ENCODE measurements at places on chromosomes 5 and 9.

GRCh38 chr5:145840458-145841132, 5.5 kb upstream of the PRELID2 start:
- no peak for DNase-seq

DNA sequence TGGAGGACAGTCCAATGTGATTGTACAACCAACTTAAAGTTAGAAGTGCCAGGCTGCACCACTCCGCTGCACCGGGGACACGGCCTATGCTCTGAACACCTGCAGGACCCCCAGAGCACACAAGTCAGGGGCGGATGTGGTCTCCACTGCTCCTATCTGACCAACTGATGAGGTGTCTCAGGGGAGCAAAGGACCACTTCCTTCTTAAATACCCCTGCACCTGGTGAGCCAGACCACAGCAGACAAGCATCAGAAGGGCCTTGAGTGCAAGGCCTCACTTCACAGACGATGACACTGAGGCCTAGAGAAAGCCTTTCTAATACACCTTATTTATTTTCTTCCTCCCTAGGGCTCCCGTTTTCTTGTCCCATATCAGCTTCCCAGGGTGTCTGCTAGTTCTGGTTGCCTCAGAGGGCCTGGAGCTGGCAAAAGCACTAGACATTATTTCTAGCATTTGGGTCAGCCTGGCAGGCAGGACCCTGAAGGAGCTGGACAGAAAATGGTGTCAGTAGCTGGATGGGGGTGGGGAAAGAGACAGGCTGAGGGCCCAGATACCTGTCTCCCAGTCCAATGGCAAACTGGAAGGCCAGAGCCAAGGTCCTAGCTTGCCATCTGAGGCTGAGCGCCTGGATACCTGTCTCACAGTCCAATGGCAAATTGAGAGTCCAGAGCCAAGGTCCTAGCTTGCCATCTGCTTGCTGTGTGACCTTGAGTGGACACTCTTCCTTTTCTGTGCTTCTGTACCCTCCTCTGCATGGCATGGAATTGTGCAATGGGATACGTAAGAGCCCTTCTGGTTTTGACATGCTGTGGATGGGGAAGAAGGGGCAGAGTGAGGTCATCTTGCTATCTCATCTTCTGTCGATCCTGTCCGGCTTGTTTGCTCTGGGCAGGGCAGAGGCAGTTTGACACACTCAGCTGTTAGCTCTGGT, 9.0 kb downstream of the CCDC69 start:
- DNase-seq: peak; percentile 49

DNA sequence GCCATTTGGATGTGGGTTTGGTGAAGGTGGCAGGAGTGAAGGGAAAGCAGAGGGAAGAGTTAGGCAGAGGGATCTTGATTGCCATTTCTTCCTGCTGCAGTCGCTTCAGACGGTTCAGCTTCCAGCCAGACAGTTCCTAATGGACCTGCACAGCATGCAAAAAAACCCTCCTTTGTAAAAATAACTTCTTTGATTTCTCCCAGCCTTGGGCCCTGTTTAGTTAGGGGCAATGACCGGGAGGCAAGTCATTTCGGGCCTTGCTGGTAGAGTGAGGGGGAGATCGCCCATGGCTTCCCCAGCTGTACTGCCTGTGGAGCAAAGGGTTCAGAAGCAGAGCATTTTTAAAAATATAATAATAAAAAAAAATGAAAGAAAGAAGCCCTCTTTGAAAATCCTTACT, 67.2 kb upstream of the TLE1 start:
- no peak for DNase-seq

DNA sequence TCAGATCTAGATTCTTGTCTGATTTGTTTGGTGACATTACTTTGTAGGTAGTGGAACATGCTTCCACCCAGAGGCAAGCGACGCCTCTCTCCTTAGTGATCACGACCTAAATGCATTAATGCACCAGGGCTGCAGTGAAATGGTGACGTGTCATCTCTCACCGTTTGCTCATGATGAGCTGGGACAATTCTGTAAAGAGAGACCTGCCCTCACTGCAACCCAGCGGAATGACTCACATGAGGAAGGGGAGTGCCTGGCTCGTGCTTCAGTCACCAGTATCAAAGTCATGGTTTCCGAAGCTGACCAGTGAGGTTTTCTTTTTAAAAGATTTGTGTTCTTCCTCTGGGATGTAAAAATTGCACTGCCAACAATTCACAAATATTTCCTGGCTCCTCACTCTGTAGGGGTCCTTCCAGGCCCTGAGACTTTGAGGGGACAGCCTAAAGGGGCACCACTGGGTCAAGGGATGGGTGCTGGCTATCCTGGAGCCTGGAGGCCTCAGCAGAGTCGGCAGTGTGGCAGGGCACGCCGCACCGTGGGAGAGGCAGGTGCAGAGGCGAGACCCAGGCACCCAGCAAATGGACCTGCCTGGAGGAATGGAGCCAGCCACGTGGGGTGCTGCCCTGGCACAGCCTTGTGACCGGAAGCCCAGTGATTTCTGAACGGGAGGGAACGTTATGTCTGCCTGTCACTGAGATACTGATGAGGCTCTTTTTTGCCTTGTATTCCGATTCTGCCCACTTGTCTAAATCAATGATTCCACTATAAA, 17.3 kb downstream of the QSOX2 start:
- DNase-seq: no peak

DNA sequence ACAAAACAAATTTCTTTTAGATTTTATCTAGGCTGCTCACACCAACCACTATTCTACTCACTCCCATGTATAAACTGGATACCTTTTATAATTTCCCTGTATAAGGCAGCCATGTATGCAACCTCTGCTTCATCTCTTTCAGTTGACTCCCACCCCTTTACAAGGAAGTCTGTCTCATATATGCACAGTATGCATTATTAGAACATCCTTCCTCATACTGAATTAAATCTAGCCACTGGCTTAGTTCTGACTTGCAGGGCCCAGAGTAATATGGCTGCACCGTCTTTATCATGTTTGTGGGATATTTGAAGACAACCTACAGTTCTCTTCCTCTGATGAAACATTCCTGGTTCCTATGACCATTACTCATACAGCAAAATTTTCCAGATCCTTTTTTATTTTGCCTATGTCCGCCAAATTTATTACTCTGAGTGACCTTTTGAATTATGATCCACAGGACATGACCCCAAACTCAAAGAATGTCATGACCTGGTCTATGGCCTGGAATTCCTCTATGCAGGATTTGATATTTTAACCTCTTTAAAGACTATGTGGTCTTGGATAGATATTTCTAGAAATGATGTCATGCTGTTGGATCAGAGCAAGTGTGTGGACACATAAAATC, 76.6 kb upstream of the ITGA1 start:
- DNase-seq: no peak

DNA sequence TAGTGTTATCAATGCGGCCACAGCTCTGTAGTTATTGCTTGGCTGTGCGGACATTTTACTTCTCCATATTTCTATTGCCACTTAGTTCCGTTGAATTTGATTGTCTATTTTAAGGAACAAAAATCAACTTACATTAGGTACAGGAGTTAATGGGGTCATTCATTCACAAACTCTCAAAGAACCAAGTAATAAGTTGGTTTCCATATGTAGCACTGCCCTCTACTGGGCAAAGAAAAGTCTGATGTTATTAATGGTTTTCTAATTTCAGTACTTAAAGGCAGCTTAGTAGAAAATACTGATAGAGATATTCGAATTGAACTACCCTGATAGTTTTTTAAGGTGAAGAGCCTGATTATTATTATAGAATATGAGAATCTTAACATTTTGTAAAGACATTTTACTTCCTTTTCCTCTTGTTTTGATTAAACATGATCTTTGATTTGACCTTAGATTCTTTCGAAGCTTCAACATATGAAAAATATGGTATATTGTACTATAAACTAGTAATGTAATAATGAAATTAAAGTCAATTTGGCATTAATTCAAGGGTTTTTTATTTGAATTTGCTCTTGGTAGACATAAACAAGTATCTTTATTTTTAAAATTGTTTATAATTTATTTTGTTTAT, 119.5 kb upstream of the CTNND2 start:
- no peak for DNase-seq

GRCh38 chr9:101861472-101861871, 123.0 kb upstream of the GRIN3A start:
- no peak for DNase-seq

- no peak for DNase-seq
These were observed 20.5 kb downstream of the COL15A1 start for GRCh38 chr9:98964201-98964600.

DNA sequence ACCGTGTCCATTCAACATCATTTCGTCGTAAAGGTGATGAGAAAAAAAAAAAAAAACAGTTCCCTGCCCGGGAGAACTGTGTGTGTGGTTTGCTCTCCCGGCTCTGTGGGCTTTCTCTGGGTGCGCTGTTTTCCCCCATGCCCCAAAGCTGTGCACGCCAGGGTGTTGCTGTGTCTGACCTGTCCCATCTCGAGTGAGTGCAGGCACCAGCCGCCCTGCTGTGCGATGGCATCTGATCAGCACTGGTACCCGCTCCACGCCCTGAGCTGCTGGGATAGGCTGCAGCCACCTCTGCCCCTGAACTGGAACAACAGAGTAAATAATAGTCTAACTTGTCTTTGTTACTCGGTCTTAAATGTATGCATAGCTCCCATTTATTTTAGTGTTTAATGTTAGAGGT, 33.3 kb downstream of the CEP72 start:
- no peak for DNase-seq
